ENCODE measurements at places on chromosomes 13 and 19.

- DNase-seq, result no peak
Observed at GRCh38 chr19:51448411-51449016, 9.7 kb downstream of the SIGLEC8 start.

DNA sequence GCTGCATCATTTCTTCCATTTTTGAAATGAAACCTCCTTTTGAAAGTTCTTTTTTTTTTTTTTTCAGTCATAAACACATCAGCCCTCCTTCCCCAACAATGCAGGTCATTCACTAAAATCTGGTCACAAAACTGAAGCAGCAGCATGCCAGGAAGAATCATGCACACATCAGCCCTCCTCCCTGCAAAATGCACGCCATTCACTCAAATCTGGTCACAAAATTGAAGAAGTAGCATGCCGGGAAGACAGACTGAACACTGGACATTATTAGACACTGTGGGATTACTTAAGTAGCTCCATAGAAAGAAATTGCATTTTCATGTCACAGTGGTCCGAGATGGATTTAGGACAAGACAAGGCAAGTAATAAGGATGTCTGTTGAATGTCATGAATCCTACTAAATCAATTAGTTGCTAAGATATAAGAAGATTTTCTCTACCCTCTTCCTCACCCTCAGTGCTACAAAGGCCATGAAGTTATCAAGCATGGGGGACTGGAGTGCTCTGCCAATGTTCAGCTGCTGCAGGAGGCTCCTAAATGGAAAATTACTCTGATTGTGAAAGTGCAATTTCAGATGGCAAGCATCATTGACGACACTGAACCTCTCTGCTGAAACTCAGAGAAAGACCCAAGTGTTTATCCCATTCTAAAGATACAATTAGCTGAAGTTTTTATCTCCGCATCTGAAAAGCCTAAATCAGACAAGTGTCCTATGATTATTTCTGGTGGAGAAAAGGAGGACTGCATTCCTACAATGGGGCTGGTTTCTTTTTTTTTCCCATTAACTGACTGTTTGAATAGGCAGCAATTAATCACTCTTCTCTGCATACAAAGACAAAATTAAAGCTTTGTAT is 913.2 kb downstream of the DIAPH3 start:
- no peak for DNase-seq

GRCh38 chr13:51041710-51042109 is 69.4 kb downstream of the C13orf42 start:
- DNase-seq, result no peak

DNA sequence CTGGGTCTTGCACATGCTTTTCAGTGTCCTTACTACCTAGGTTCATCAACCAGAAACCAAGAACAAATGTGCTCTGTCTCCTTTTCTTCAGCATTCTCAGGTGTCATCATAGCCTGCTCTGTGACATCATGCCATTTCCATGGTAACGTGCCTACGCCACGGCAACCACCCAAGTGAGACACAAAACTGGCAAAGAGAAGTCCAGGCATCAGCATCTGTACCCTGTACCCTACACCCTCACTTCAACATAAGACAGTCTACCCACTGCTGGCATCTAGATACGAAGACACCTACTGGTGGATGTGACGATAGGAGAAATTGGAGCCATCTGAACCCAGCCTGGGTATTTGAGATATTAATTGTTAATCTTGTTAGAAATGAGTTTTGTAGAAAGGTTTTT is 13.3 kb downstream of the ZC3H4 start:
- DNase-seq, result no peak
